ENCODE measurements at places on chromosomes 7 and 10. TPM values are rescaled to one million over a fixed set of nuclear protein-coding genes. Genes with fewer than 3 reads are reported as not detected.

DNA sequence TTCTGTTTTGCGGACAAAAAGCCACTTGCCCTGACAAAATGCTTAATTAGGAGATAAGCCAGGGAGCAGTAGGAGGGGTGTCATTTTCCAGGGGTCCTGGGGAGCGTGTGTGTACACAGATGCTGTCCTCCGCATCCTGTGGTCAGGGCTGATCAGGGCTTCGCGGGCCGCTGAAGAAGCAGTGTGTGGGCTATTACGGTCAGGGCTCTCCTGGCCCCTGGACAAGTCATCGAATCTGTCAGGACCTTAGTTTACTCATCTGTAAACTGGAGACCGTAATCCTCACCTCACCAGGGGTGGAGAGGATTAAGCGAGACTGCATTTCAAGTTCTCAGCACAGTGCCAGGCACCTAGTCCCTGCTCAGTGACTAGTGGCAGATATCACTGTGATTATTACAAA is 26.0 kb upstream of the MXI1 start:
- no peak for DNase-seq

DNA sequence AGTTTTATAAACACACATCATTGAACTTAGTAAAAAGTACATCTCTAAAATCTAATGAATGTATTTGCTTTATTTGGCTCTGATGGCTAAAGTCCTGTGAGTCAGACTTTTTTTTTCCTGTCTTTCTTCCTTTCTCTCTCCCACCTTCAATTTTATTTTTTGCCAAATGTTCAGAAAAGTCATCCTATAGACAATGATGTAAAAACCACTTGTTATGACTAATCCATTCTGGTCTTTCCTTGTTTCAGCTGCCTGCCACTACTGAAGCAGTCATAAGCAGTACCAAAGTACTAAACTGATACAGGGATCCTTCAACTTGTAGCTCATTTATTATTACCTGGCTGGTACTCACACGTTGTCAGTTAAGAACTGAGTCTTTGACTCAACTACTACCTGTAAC is 23.9 kb downstream of the HECTD2 start:
- DNase-seq = no peak

DNA sequence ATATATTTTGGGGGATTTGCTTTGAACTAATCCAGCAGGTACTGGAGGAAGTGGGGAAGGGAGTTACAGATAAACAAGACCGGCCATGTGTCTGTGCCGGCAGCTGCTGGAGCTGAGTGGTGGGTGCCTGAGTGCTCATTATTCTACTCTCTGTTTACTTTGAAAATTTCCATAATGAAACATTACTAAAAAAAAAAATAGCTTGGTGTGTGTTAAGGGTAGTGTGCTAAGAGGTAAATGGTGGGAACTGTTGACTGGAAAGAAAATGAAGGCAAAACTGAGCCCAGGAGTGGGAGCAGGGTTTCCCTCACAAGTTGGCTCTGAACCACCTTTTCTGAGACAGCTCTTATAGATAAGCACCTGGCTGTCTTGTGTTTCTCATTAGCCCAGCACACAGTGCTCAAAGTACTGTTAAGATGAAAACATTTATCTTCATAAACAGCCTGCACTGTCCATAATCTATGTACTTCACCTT is 50.6 kb downstream of the PARD3 start:
- no peak for DNase-seq

- DNase-seq = no peak
These were observed 74.1 kb downstream of the GTF2IRD1 start for GRCh38 chr7:74527842-74528241.

The FGFR2 gene
- total RNA-seq = 61.9 TPM

GRCh38 chr7:39605087-39605486 is 18.3 kb upstream of the RALA start:
- DNase-seq = no peak

DNA sequence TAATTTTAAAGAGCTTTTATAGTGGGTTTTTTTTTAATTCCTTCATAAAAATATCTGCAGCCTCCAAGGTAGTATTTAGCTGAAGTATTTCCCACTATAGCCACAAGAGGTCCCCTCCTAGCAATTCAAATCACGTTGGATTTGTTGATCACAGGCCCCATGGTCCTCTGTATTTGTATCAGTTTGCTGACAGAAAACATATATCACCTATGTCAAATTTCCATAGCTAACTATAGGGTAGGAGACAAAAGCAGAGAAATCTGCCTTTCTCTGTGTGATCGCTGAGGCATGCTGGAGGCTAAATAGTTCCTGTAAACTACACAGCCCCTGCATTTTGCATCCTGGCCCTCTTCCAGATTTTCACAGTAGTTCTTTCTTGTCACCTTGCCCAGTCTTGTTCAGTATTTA is 1.7 kb upstream of the CTNNA3 start:
- DNase-seq = peak; percentile 41

- DNase-seq = no peak
These were observed 31.9 kb upstream of the OPTN start for GRCh38 chr10:13068071-13068470.

DNA sequence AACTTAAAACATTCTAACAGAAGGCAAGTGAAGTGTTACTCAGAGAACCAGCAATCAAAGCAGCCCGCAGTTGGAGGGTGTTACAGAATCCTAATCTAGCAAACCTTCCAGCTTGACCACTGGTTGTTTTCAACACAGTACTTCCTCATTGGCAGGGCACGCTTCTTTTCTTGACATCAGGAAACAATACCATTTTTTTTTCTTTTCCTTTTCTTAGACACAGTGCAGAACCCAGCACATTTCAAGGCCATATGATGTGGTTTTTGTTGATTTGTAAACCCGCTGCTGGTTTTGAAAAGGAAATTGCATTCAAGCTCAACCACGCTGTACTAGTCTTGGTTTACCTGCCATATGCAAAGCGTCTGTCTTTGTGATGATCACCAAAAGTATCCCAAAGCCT is 33.4 kb downstream of the RHOBTB1 start:
- DNase-seq = no peak

GRCh38 chr7:27532314-27532713 is 130.4 kb downstream of the HIBADH start:
- no peak for DNase-seq

The SEMA3A gene
- total RNA-seq = 24.3 TPM

The MALSU1 gene
- total RNA-seq = 42.8 TPM

The LRRD1 gene
- total RNA-seq = 1.8 TPM

The NAMPT gene
- total RNA-seq = 120 TPM

- DNase-seq = no peak
These were observed 208.9 kb downstream of the EBF3 start for GRCh38 chr10:129755158-129755591.

DNA sequence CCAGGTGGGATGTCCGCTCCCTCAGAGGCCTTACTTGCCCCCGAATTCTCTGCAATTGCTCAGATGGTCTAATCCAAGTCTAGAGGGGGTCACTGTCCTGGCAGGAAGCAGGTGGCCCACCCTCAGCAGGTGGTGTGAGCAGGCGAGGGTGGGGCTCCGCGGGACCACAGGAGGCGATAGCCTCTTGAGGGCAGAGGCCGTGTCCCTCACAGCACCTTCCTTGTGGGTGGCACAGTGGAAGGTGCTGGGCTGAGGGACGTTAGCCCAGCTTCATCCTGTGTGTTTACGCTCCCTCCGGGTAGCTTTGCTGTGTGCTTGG is 38.3 kb upstream of the INPP5A start:
- no peak for DNase-seq

The BTBD16 gene
- total RNA-seq = 2.6 TPM

The ASNS gene
- 14.5 TPM for total RNA-seq

DNA sequence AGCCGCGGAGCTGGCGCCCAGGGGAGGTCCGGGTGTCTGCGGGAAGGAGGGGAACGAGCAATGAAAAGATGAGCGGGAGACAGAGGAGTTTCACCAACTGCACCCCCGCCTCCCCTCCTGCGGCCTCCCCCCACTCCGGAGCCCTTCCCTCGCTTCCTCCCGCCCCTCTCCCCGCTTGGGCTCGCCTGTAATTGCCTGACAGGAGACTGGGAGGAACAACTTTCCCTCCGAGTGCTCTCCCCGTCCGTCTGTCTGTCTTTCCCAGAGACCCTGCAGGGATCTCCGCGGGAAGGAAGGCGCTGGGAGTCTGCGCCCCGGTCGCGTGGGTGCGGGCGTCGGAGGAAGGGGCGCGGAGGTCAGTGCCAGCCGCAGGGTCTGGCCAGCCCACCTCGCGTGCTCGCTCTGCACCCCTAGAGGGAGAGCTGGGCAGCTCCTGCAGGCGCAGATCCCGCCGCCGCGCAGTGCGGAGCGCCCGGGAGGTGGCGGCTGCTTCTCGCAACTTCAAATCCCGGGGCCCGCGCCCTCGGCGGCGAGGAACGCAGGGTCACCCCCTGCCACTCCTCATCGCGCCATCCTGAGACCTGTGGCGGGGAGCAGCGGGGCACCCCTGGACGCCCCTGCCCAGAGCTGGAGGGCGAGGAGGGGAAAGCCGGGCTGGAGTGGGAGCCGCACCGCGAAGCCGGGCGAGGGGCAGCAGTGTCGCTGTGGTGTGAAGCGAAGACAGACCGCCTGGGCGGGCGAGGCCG is 511 bp upstream of the NRP1 start:
- DNase-seq = peak; percentile 86

The BZW2 gene
- 70.1 TPM for total RNA-seq

The SLC39A12 gene
- total RNA-seq = not detected

The GDF2 gene
- not detected for total RNA-seq

GRCh38 chr7:20393616-20394015 is 62.9 kb downstream of the ITGB8 start:
- no peak for DNase-seq

The FAM25C gene
- total RNA-seq = not detected

GRCh38 chr7:86708031-86708680 is 64.4 kb downstream of the GRM3 start:
- no peak for DNase-seq

DNA sequence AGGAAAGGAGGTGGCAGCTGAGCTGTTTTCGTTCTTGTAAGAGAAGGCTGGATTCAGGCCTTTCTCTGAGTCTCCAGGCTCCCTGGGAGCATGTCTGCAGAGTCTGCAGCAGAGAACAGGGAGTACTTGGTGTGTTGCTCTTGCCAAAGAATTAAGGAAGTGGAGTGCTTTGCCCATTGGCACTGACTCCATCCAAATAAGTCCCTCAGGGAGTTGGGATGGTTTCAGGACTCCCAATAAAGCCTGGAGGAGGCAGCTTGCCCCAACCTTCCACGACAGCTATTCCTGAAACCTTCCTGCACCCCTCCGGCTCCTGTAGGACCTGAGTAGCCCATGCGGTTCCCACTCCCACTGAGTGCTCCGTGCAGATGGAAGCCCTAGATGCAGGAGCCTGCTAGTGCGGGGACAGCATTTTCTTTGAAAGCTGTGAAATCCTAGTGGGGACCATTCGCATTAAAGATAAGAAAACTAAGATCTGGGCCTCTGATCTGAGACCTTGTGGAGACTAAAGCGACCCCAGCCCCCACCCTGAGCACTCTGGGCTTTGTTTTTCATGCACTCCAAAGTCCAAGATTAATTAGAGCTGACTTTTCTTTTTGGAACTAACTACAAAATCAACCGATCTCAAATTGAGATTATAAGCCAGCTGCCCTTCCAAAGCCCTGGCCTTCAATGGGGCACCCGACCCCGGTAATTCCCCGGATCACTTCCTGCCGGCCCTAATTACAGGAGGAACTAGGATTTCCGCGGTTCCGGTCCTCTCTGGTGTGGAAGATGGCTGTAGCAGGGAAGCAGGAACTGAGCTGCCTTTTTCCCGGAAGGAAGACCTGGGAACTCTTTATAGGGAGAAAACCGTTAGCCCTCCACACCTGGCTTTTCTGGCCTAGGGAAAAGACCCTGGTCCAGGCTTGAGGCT is 110.2 kb downstream of the COL13A1 start:
- peak; percentile 59 for DNase-seq

The NPY gene
- total RNA-seq = 4.3 TPM

GRCh38 chr7:156612930-156613329 is 27.6 kb upstream of the RNF32 start:
- no peak for DNase-seq

The GNAT3 gene
- not detected for total RNA-seq

The HOXA9 gene
- 19.8 TPM for total RNA-seq

The HTR7 gene
- total RNA-seq = 2.2 TPM

All from urinary bladder (tissue), 4 donors.